NCI-H2107 (cell line): ENCODE measurements at places on chromosomes 6 and 20.

DNA sequence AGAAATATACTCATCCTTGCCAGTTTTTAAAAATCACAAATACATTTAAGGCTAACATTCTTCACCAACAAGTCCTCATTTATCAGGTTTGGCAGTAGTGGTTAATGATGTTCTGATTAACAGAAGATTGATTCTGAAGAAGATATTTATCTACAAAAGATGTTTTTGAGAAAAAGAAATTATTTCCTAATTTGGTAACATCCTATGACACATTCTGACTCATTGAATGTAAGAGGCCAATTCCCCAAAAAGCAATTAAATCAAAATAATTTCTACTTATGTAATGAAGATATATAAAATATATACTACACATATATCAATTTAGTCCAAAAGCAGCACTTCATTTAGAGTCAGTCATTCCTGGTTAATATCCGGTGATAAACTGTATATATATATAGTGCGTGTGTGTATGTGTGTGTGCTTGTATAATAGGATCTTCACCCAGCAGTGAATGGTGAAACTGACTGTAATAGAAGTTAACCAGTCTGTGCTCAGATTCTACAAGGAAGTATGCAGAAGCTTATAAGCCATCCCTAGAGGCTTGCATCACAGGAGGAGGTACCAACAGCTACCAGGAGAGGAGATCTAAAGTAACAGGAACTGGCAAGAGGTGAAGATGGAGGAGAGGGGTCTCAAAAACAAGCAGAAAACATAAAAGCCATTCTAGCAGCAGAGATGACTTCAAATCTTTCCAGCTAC, 82.9 kb upstream of the MARCKS start:
- no peak for DNase-seq

DNA sequence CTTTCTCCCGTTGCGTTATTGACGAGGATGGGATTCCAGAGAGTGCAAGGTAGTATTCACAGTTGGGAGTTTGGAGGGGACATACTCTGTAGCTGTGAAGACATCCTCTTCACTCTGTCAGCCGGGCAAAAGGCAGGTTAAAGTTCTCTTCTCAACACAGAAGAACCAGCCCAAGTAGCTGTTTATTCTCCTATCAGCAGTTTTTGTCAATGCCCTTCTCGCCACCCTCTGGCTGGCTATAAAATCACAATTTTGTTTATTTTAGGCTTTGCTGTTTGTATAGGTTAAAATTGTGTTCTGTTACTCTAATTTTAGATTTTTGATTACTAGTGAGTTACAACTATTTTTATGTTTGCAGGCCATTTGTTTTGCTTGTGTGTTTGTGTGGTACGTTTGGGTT, 37.9 kb upstream of the MAS1 start:
- DNase-seq: no peak

- no peak for DNase-seq
Measured at GRCh38 chr6:83558975-83559374, 46.6 kb downstream of the PRSS35 start.

DNA sequence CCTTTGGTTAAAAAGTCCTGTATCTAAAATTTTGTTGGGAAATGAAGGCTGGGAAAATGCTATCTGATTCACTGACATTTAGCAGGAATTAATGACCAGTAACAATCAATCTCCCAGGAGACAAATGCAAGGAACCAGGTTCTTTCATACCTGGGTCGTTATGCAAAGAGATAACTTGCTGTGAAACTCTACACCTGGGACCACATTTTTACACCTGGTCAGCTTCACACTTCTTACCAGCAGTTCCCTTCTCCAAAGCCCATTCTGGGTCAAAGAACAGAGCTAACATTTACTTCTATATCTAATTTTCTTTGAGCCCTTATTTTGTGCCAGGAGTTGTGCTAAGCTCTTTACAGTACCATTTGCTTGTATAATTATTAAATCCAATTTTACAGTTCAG, 27.4 kb upstream of the STXBP5 start:
- no peak for DNase-seq

DNA sequence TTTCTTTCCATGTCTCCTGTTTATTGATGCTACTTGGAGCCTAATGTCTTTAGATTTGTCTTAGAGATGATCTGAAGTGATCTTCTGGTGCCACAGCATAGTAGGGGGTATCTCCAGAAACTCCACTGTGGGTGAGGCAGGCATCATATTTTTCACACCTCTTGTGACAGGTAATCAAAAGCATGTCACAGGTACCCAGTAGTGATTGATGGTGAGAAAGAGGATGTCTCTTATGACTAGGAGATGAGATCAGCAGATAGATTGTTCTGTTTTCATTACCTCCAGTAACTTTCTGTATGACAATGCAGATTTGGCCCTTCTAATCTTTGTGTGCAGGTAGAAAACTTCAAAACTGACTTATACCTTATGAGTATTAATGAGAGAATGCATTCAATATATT, 13.5 kb downstream of the NCOA7 start:
- no peak for DNase-seq

DNA sequence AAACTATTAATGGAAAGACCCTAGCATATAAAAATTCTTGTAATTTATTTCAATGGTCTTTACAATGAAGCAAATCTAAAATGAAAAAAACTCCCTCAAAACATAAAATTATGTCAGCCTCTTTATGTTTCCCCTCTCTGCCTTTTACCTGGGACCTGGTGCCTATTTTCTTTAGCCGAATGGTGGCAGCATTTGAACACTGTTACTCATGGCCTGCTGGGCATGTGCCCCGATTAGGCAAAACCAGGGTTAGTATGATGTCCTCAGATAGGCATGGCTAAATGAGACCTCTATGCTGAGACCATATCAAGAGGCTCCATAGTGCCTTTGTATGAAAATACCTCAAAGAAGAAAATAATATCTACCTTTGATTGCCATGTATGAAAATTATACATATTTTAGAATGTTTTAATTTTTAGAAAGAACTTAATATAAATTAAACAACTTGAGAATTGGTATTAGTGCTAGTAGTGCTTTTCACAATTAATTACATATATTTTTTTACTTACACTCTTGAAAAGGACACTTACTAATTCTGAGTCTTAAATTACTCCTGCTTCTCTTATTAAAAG, 22.5 kb upstream of the C6orf58 start:
- DNase-seq: peak; percentile 2

GRCh38 chr6:14783594-14783993, 462.3 kb upstream of the JARID2 start:
- no peak for DNase-seq

DNA sequence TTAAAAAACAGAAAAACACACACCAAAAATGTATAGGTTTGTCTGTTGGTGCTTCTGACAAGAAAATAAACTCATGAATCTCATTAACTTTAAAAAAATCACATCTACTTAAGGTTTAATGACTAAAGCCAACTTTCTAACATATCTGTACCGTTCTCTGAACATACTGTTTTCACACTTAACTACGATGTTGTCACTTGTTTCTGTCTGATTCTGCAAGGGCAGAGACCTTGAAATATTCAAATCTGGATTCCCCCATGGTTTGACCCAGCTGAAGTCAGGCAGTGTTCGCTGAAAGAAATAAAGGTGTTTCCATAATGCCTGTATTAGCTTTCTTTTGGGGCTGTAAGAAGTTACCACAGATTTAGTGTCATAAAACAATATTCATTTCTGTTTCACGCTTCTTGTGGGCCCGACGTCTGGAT, 2.7 kb upstream of the ASXL1 start:
- DNase-seq: no peak

DNA sequence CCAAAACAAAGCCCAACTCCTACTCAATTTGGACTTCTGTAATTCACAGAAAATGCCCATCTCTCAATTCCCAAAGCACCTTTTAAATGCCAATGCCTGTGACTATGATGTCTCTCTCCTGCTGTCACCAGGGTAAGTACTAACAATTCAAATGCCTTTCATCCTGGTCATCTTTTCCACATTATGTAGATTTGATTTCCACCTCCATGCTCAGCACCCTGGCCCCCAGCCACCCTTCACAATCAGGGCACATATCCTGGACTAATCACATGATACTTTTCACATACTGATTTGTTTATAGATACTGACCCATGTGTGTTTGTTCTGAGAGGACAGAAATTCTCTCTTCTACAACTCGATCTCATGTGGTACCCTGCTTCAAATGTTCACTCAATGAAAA, 236.3 kb downstream of the PTPRK start:
- no peak for DNase-seq

DNA sequence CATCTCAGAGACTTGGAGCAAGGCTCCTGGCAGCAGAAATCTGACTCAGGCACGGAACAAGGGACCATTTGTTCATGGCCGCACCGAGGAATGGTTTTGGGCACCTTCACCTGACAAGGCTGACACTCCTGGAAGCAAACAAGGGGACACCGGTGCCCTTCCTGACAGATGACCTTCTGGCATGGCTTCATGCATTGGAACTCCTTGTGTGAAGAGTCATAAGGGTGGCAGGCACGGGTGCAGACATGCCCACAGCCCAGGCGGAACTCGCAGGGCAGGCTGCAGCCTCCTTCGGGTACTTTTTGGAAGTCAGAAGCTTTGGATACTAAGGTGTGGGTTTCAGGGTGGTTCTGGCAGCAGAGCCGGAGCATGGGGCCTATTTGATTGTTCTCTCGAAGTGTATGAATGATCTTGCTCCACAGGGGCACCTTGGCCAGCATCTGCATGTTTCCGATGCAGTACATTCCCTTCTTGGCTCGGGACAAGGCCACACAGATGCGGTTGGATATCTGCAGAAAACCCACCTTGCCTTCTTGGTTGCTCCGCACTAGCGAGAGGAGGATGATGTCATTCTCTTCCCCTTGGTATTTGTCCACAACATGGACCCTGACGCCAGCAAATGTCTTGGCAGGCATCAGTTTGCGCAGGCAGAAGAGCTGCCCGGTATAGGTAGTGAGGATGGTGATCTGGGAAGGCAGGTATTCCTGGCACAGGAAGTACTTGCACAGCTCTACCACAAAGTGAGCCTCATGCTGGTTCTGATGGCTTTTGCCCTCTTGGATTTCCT, 28.8 kb downstream of the ZNFX1 start:
- DNase-seq: no peak

GRCh38 chr6:148346681-148347440, 4.2 kb downstream of the SASH1 start:
- no peak for DNase-seq

DNA sequence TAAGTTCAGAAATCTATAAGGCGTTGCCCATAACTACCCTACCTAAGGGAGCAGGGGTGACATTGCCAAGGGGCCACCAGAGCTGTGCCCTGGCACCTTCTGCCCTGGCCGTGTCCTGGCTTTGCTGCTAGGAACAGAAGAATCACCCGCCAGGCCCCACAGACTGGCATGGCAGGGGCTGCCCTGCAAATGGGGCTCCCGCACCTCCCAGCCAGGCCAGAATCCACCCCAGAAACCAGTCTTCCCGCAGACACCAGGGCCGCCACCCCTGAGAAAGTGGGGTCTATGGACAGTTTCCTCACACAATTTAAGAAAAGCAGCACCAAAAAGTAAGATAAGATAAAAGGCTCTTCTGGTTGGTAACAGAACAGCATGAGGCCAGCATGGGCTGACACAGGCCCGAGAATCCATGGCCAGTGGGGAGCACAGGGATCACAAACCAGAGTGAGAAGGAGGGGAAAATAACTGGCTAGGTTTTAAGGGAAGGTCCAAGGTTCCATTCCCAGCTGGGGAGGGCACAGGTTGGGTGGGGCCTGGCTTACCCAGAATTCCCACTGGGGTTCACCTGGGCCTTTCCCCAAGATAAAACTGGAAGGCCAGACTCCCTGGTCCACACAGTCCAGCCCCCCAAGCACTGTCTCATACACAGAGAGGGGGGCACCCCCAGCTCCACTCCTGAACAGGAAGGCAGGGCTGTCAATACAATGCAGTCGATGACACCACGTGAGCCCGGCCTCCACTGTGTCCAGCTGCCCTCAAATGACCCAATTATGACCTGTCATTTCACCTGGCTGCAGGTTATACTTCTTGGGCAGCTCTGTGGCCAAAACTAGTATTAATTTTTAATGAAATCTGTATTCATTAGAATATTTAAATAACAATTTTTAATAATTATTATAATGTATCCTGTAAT, 59.4 kb downstream of the PYGB start:
- DNase-seq: no peak

- no peak for DNase-seq
Measured at GRCh38 chr6:138104618-138105213, 2.5 kb downstream of the PERP start.

- no peak for DNase-seq
Measured at GRCh38 chr20:37584238-37584807, 56.6 kb upstream of the BLCAP start.

- DNase-seq: no peak
Measured at GRCh38 chr6:52116605-52116948, 29.2 kb upstream of the PKHD1 start.

DNA sequence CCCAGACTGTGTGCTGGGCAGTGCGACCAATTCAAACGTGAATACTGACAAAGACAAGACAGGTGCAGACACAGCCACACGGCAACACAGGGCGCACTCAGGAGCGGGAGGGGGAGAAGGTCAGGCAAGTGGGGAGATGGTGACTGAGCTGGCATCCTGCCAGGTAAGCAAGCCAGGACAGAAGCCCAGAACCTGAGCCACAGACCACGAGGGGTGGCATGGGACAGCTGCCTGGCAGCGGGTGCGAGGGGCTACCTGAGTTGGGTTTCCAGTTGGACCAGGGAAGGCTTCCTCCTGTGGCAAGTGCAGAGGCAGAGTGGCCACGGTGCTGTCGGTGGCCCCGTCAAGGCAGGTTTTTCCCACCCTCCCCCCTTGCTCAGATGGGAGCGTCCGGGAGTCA, 215.2 kb upstream of the ARID1B start:
- no peak for DNase-seq
